ENCODE measurements at places on chromosomes 3 and 15.

- DNase-seq = no peak
These were observed 155.7 kb downstream of the B3GALNT1 start for GRCh38 chr3:160949460-160949859.

- DNase-seq = no peak
These were observed 9.0 kb downstream of the ZIC4 start for GRCh38 chr3:147397155-147397874.

DNA sequence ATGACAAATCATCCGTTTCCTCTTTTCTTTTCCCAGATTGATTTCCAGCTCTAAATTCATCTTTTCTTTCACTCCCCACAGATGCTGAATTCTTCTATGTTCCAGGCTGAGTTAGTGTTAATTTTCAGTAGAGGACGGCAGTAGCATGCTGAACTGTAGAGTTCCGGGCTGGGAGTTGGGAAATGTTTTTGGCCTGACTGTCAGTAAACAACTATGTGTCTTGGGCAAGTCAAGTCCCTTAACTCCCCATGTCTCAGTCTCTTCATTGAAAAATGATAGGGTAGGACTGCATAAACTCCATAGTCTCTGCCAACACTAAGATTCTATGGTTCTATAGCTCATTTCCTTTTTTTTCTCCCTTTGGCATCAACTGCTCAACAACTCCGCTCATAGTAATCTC, 333.9 kb downstream of the TIGIT start:
- DNase-seq = no peak

GRCh38 chr3:113630956-113631542, 65.4 kb downstream of the USF3 start:
- DNase-seq = no peak

DNA sequence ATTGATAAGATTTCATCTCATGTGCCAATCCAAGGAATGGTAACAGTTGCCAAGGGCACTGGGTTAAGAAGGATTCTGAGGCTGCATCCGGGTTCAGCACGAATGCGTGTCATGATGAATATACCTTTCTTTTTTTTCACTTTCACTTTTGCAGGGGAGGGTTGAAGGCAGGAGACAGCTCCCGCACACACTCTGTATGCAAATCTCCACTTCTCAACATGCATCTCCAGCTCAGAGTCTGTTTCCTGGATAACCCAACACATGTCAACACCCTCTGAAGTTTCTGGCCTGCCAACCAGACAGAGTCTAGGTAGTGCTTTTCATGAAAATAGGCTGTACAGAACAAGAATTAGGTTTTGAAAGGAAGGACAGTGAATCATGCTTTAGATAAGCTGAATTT, 21.6 kb downstream of the B4GALT4 start:
- DNase-seq = no peak

- no peak for DNase-seq
These were observed 556.9 kb downstream of the MECOM start for GRCh38 chr3:169106662-169107061.

DNA sequence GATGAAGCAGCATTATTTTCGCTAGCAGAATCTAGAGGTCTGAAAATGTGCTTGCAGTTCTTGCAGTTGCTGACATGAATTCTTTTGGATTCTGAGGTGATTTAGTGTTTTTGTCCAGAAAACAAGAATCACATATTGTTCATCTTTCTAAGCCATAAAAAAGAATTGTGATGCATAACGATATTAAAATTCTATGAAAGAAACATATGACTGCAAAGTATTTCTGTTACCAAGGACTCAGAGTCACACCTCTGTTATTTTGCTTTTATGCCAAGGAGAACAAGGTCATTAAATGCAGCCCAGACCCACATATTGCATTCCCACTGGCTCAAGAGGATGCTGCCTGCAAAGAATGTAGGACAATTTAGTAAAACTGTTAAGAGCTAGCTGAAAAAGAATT, 299.8 kb upstream of the GPR149 start:
- no peak for DNase-seq

DNA sequence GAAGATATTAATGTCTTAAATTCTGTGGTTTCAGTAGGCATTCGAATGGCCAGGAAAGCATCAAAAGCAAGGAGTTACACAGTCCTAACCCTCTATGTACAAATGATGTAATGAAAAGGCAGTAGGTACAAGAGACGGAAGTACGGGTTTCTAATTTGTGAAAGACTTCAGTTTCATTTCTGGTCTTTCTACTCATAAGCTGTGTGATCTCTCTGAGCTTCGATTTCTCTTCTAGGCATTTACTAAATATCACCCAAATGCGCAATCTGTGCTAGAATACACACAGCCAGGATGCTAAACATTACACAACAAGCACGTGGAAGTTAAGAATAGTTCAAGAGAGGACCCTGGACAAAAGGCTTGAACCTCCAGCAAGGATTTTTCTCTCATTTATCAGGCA, 17.9 kb upstream of the STIMATE start:
- no peak for DNase-seq

- DNase-seq = peak; percentile 13
These were observed 21.2 kb downstream of the IGSF10 start for GRCh38 chr3:151439652-151440125.

DNA sequence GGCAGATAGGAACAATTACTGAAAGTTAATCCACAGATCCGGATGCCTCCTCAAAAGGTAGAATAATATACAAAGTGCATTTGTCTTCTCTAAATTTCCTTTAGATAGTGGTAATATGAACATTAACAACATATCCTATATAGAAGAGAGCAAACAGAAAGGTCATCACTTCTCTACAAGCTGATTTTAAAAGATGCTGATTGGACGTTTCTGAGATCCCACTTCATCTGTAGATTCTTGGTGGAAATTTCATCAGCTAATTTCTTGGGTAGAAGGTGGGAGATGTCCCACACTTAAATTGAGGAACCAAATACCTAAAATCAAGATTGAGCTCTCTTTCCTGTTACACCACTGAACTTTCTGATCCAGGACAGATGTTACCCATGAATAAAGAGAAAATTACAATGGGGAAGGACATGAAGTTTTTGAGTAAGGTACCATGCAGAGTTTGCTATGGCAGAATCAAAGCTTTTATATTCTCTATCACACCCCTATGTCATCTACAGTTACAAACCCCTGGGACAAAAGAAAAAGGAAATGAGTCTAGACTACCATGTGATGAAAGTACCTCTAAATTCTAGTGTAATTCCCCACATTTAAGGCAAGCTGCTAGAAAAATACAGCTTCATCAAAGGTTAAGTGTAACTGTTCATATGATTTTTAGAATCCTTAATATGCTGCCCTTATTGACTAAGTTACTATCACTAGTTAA, 189.2 kb upstream of the SETMAR start:
- no peak for DNase-seq

- no peak for DNase-seq
These were observed 34.5 kb downstream of the RAB27A start for GRCh38 chr15:55254916-55255679.

GRCh38 chr15:39591141-39591895, 10.4 kb downstream of the THBS1 start:
- peak; percentile 16 for DNase-seq

GRCh38 chr15:62506217-62506805, 341.2 kb upstream of the C2CD4B start:
- DNase-seq = no peak

DNA sequence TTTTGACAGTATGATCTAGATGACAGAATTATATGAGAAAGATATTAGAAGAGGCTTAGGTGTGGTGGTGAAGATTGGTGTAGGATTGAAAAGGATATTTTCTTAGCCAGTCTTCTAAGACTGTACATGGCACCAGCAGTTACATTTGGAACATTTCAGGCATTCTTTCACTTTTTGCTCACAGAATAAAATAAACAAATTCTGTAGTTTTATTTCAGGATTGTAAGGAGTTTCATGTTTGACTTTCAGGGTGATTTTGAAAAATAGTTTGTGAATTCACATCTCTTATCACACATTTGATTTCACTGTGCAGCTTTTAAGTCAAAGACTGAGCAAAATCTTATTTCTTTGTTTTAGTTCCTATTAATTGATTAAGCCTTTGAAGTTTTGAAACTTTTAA, 27.1 kb downstream of the DNAJC13 start:
- no peak for DNase-seq

DNA sequence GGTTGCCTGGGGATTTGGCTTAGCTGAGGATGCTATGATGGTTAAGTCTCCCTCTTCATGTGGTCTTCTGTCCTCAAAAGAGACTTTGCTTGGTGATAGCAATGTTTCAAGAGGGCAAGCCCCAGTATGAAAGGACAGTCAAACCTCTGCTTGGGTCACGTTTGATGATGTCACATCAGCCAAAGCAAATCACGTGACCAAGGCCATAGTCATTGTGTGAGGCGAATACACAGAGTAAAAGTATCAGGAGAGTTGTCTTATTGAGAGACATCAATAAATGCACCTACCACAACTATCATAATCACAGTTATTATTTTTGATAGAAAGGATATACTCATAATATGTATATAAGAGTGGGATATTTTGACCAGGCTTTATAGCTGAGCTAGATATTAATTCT, 243.0 kb downstream of the EPHA6 start:
- DNase-seq = no peak

DNA sequence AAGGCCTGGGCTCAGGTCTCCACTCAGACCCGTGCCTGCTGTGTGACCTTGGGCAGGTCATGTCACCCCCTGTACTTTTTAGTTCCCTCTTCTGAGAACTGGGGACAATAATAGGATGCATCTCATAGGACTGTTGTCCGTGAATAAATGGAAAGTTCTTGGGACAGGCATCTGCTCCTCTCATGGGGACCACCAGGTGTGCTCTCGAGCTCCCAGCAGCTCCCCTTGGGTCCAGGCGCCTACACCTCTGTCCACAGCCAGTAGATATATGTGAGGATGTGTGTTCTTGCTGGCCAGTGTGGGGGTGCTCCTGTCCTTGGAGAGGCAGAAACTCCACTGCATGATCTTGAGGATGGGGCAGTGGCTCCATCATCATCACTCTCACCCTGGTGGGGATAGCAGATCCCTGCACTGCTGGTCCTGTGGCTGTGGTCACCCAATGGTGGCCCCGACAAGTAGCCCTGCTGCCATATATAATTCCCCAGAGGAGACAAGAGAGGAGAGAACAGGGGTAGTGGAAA, 257.6 kb upstream of the TLE3 start:
- DNase-seq = no peak

DNA sequence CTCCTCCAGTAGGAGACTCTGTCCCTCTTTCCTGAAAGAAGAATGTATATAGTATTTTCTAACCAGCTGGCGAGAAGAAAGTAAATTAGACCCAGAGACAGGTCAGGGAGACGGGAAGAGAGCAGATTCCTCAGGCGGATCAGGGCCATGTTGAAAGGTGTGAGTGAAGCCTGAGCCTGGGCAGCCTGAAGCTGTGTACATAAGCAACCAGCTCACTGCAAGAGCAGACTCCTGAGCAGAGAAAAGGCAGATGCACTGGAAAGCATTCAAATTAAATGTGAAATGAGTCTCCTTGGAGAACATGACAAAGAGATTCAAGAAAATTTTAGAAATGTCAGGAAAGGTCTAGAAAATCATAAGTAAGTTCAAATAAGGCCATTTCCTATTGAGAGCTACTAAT, 165.8 kb downstream of the GOLIM4 start:
- no peak for DNase-seq

DNA sequence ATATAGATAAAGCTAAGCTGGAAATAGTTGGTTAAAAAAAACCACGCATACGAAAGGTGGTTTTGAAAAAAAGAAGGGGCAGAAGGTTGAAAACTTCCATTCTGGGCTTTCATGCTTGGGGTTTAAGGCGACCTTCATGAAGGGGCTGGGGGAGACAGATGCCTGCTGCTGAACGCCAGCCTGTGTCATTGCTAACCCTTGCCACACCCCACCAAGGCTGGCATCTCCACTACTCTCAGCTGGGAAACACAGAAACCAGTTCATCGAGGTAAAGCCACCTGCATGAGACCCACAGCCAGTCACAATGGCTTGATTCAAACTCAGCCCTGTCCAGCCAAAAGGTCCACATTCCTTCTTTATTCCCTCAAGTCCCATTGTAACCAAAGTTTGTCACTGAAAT, 78.7 kb downstream of the ADAMTS17 start:
- no peak for DNase-seq

DNA sequence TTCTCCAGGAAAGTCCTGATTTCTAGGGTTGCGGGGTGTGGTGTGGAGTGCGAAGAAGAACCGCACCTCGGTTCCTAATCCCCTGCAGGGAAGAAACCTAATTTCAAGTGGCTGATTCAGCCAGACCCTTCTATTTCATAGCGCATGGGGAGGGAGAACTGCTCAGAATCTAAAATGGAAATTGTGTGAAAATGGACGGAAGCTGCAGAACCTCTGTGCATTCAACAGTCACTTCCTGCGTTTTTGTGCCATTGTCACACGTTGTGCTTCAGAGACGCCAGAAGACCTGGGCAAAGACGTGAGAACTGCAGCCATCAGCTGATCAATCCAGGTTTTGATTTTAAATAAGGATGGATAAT, 1.2 kb downstream of the SIDT1 start:
- DNase-seq = no peak

- no peak for DNase-seq
These were observed 616.9 kb downstream of the ZIC1 start for GRCh38 chr3:148026009-148026588.

GRCh38 chr3:148763986-148764935, 63.4 kb upstream of the CPB1 start:
- DNase-seq = no peak

DNA sequence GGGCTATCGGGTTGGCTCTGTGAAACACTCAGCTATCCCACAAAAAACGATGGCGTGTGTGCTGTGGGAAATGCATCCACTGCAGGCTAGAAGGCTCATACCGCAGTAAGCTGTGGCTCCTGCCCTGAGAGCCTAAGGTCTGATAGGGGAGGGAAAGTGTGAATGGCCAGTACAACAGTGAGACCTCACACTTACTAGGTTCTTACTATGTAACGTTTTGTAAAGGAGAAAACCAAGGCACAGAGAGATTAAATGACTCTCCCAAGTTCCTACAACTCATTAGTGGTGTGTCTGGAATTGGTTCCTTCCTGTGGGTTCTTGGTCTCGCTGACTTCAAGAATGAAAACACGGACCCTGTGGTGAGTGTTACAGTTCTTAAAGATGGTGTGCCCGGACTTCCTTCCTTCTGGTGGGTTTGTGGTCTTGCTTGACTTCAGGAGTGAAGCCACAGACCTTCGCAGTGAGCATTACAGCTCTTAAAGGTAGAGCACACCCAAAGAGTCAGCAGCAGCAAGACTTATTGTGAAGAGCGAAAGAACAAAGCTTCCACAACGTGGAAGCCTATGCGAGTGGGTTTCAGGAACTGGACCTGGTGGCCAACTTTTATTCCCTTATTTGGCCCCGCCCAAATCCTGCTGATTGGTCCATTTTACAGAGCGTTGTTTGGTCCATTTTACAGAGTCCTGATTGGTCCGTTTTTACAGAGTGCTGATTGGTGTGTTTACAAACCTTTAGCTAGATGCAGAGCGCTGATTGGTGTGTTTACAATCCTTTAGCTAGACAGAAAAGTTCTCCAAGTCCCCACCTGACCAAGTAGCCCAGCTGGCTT, 161.7 kb downstream of the POLR2M start:
- DNase-seq = no peak

- peak; percentile 27 for DNase-seq
These were observed 60.2 kb downstream of the CORO2B start for GRCh38 chr15:68638953-68639515.

DNA sequence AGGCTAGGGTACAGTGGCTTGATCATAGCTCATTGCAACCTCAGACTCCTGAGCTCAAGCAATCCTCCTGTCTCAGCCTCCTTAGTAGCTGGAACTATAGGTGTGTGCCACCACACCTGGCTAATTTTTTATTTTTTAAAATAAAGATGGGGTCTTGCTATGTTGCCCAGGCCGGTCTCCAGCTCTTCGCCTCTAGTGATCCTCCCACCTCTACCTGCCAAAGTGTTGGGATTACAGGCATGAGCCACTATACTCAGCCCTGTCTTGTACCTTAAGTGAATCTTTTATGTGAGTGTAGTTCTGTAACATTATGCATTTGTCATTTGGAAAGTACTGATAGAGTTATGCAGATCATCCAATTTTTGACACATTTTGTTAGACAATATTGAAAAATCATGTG, 66.9 kb upstream of the C15orf39 start:
- no peak for DNase-seq

Data from BJ (cell line).